ENCODE measurements at places on chromosomes 16 and 17.

DNA sequence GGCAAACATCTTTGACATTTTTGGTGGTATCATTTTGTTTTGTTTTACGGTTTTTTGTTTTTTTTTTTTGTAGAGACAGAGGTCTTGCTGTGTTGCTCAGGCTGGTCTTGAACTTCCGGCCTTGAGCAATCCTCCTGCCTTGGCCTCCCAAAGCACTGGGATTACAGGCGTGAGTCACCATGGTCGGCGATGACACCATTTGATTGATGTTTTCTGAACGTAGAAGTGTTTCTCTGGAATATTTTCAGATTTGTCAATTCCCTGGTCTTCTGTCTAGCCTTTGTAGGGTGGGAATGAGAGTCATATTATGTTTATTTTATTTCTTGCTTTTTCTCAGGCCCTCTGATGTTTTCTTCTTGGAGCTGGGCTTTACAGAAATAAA lies 32.2 kb upstream of the BRD7 start:
- DNase-seq: no peak

GRCh38 chr16:88939245-88939971 lies 37.6 kb downstream of the CBFA2T3 start:
- no peak for DNase-seq

GRCh38 chr17:7915179-7915610 lies 894 bp downstream of the RNF227 start:
- no peak for DNase-seq

- DNase-seq: no peak
Measured at GRCh38 chr16:80717611-80718010, 86.8 kb downstream of the CDYL2 start.

- no peak for DNase-seq
Measured at GRCh38 chr17:29061036-29061435, 18.1 kb downstream of the PIPOX start.

DNA sequence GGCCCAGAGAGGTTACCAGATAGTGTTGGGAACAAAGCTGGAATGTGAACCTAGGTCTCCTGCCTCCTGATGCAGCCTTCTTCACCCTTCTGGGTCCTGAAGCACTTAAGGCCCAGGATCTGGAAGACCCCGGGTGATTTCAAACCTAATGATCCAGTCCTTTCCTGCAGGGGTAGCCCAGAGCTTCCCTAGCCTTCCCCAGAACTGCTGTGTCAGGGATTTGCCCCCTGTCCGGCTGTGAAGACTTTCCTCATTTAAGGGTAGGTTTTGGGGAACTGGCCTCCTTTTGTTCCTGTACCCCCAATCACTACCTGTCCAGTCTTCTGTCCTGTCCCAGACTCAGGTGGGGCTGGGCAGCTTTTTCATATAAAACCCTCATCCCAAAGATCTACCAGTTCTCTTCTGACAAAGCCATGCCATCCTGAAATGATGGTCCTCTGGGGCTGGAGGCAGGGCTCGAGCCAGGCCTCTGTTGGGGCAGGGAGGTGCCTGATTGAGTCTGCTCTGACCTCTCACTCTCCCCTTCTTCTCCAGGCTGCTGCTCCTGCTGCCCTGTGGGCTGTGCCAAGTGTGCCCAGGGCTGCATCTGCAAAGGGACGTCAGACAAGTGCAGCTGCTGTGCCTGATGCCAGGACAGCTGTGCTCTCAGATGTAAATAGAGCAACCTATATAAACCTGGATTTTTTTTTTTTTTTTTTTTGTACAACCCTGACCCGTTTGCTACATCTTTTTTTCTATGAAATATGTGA lies 1.3 kb downstream of the MT1X start:
- no peak for DNase-seq

Data from CD4-positive, alpha-beta T cell treated with Interleukin-6 at 100 ng/mL for 8 hours (primary cell).